ENCODE measurements at places on chromosomes 12 and 14. TPM values are rescaled to one million over a fixed set of nuclear protein-coding genes. Genes with fewer than 3 reads are reported as not detected.

GRCh38 chr12:129193263-129193871 is 340.1 kb downstream of the GLT1D1 start:
- DNase-seq: no peak

- DNase-seq: no peak
Observed at GRCh38 chr12:76562130-76562529, 2.6 kb upstream of the OSBPL8 start.

DNA sequence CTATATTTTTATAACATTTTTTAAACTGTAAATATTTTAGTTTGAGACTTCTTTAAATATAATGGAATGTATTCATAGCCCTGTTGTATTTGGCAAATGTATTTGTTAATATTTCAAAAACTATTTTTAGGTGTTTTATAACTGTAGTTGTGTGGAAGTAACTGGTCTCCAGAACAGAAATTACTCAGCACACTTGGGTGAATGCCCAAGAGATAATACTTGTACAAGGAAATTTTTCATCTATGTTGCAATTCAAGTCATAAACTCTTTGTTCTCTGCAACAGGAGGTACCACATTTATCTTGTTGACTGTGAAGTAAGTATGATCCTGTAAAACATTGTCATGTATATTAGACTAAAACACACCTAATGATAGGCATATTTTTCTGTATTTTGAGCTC is 72.8 kb downstream of the SLCO1B3 start:
- no peak for DNase-seq

DNA sequence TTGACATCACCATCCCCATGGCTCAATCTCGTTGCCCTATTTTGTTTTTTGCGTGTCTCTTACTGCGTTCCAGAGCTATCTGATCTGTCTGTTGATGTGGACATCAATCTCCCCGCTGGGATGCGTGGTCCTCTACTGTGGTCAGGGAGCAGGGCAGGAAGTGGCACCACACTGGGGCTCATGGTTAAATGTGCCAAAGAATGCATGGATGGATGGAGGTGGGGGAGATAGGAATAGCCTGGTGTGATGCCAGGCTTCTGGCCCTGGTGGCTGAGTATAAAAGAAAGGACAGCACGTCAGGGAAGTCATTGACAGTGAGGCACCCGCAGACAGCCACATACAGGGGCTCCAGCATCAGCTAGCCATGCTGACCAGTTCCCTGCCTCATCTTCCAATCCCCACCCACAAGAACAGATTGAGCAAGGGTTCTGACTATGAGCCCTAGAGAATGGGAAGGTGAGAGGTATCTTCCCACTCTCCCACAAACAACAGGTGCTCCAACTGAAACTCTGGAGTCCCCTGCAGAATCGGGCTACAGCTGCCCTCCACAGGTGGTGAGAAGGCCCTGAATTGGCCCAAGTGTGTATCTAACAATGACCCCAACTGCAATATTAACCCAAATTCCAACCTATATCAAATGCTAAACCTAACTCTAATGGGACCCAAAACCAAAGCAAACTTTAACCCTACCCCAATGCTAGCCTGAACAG is 2.7 kb upstream of the BEGAIN start:
- no peak for DNase-seq

The MANSC4 gene
- polyA plus RNA-seq: not detected

Data from CD14-positive monocyte (primary cell).